MM.1S (cell line): ENCODE measurements at places on chromosomes 4 and X.

DNA sequence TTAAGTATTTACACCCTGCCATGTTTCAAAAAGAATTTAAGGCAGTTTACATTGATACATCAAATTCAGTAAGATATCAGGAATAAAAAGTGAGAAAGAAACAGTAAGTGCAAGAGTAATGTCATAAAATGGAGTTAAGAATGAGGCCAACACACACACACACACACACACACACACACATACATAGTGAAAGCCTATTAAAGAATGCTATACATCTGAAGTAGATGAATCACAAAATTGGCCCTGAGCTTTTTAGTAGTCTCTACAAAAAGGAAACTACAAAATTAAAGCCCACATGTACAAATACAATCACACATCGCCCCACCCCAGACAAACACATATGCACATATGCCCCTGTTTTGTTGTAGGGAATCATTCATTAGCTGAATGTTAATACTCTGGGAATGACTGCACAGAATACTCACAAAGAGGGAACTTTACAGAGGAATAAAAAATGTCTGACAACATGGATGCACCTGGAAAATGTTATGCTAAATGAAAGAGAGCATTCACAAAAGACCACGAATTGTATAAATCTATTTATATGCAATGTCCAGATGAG is 428.8 kb downstream of the IL15 start:
- DNase-seq: no peak

DNA sequence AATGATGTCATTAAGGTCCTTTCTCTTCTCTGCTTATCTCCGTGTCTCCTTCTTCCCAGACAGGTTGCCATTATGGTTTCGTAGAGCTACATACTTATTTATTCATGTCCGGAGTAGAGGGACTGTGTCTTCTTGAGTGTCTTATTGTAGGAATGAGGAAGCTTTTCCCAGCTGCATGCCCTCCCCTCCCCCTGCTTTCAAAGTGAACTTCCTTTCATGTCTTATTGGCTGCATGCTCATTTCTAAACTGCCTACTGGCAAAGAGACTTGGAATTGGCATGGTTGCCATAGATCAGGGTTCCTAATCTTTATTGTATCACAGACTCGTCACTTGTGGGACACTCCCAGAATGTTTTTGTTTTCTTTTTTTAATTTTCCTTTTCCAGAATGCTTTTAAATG is 15.4 kb downstream of the VAMP7 start:
- no peak for DNase-seq

DNA sequence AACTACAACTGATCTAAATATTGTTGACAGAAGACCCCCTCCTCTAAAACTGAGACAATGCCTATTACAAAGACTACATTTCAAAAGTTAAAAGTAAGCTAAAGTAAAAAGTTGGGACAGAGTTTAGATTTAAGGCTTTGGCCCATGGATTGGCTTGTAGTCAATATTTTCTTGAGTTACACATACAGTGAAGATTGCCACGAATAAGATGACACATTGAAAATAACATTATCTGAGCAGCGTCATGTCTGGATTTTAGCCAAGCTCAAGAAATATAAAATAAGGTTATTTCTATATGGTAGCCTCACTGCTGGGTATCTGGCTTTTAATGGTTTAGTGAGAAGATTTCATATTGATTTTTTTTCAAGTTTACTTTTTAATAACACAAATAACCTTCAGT is 266.2 kb upstream of the LDB2 start:
- no peak for DNase-seq

DNA sequence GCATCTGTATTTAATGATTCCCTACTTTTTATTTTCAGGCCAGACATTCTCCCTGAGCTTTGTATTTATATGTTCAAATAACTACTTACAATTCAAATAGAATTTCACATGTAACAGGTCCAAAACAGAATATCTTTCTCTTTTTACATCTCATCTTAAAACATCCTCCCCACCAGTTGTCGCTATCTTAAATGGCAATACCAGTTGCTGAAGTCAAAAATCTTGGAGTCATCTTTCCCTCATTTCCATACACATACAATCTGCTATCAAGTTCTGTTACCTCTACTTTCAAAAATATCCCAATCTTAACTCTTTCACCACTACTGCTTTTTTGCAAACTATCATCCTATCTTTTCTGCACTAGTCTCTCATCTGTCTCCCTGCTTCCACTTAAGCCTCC is 330.5 kb downstream of the STPG2 start:
- DNase-seq: no peak

GRCh38 chr4:68216501-68216900 is 29.0 kb downstream of the TMPRSS11B start:
- DNase-seq: no peak

DNA sequence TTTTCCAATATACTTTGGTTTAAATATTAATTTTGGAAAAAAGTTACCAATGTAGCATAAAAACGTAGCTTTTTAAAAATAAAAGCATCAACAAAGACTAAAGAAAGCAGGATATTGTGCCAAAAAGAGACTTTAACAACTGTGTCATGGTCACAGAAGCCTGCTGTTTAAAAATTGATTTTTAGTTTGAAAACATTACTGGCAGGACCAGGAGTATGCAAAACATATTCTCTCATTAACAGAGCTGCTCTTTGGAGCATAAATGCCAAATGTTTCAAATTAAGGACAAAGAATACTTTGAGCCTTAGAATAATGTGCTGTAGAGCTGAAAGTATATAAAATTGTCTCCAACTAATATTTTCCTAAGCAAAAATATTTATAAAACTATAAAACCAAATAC is 279.0 kb downstream of the ARAP2 start:
- no peak for DNase-seq

DNA sequence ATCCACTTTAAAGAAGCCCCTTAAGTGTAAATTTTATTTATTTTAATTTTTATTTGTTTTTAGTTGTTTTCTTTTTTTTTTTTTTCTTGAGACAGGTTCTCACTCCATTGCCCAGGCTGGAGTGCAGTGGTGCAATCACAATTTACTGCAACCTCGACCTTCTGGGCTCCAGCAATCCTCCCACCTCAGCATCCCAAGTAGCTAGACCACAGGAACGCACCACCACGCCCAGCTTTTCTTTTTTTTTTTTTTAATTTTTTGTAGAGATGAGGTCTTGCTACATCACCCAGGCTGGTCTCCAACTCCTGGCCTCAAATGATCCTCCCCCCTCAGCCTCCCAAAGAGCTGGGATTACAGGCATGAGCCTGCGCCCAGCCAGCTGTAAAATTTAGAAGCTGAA is 6.0 kb downstream of the SAT1 start:
- no peak for DNase-seq

DNA sequence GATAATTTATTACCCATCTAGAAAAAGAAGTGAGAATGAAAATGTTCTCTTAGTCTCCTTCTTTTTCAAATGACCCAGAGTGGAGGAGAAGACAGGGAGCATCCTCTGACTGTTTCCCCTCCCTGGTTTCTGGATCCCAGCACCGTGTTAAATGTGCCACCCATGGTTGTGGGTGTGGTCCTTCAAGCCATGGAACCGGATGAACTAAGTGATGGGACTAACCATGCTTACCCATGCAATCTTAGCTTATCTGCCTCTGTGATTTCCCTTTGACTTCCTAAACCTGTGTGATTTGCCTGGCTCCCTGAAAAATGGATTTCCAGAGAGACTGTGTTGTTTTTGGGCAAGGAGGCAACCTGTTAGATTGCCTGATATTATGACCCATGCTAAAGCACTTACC is 437.1 kb downstream of the MAGEB5 start:
- no peak for DNase-seq

DNA sequence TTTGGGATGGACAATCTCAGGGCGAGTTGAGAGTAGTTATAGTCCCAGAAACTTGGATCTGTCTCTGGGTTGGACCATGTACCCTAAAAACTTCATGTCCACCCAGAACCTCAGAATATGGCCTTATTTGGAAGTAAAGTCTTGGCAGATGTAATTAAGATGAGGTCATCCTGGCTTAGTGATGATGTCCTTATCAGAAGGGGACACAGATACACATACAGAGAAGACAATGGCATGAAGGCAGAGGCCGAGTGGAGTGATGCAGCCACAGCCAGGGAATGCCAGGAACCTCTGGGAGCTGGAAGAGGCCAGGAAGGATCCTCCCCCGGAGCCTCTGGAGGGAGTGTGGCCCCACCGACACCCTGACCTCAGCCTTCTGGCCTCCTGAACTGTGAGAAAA is 61.2 kb upstream of the STX18 start:
- no peak for DNase-seq

DNA sequence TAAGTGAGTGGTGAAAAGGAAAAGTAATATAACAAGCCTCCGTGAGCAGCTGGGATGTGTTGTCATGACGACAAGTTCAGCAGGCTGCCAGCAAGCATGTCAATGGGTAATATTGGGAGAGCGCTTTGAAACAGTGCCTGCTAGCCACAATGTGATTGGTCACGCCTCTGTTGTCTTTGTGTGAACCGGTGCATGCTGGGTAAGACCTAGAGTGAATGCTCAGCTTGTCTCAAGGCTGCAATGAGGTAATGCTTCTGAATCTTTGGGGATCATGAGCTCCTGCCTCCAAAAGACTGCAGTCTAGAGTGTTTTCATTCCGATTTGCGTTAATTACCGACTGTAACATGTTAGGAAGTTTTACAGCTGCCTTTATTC is 54.9 kb downstream of the STOX2 start:
- DNase-seq: no peak

GRCh38 chr4:188624370-188624769 is 485.1 kb downstream of the TRIML1 start:
- no peak for DNase-seq

DNA sequence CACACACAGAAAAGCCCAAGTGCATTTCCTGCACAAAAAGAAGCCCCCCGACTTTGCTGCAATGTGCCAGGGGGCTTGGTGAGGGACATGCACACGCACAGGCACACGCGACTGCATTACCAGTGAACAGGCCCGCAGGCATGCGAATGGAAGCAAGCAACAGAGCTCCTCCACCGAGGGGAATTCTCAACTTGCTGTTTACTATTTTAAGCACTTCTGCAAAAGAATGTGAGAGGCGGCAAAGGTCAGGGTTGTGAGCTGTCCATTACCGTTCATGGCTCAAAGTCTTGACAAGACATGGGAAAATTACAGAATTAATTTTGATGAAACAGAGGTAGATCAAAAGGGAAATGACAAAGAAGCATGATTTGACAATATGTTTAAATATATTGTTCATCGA is 342.5 kb upstream of the NOCT start:
- DNase-seq: no peak

- DNase-seq: no peak
Observed at GRCh38 chrX:48913605-48914366, 2.3 kb upstream of the SLC35A2 start.

DNA sequence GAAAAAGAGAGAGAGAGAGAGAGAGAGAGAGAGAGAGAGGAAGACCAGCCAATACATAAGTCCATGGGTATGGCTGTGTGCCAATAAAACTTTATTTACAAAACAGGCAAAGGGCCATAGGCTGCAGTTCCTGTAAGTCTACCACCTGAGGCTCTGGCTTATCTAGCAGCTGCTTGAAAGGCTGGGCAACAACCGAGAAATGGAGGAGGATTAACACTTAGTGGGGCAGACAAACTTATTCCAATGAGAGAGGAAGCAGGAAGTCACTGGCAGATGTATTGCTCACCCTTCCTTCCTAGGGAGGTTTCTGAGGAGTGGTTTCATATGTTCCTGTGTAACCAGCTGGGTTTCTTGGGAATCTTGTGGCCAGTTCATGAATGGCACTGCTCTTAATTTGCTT is 4.7 kb upstream of the GPR143 start:
- DNase-seq: no peak
